ENCODE measurements at places on chromosomes 12 and 14. TPM values are rescaled to one million over a fixed set of nuclear protein-coding genes. Genes with fewer than 3 reads are reported as not detected.

LRRC43 gene
- 0.14 TPM for total RNA-seq

IFNG-AS1 gene
- not detected for total RNA-seq

CDCA3 gene
- 77.6 TPM for total RNA-seq

GPR68 gene
- total RNA-seq, result 0.24 TPM

MYF6 gene
- total RNA-seq, result not detected

PMCH gene
- total RNA-seq, result not detected

INHBE gene
- 0.04 TPM for total RNA-seq

PLEKHG3 gene
- total RNA-seq, result 25.4 TPM

NANOG gene
- 0.05 TPM for total RNA-seq

SLC39A2 gene
- not detected for total RNA-seq

RBMS2 gene
- 12.5 TPM for total RNA-seq

ADAM20 gene
- 0.02 TPM for total RNA-seq

EXOC5 gene
- total RNA-seq, result 51.2 TPM

MMP19 gene
- 0.29 TPM for total RNA-seq

IQSEC3 gene
- 0.02 TPM for total RNA-seq

TEX52 gene
- total RNA-seq, result not detected

CCDC38 gene
- 0.12 TPM for total RNA-seq

RNASE7 gene
- total RNA-seq, result not detected

RPGRIP1 gene
- 0.15 TPM for total RNA-seq

SERPINA5 gene
- total RNA-seq, result 0.27 TPM

NYNRIN gene
- total RNA-seq, result 0.49 TPM

CLEC1A gene
- not detected for total RNA-seq

OTX2 gene
- not detected for total RNA-seq

NEMP1 gene
- total RNA-seq, result 15.6 TPM

TSPAN8 gene
- 0.11 TPM for total RNA-seq

SETD1B gene
- 14.5 TPM for total RNA-seq

COL2A1 gene
- 0.18 TPM for total RNA-seq

TFCP2 gene
- total RNA-seq, result 20.0 TPM

TSPAN9 gene
- 38.5 TPM for total RNA-seq

MCRS1 gene
- total RNA-seq, result 57.2 TPM

ADSS1 gene
- total RNA-seq, result 6.7 TPM

PRICKLE1 gene
- 0.61 TPM for total RNA-seq

CBLN3 gene
- 0.84 TPM for total RNA-seq

KCNA5 gene
- total RNA-seq, result not detected

CLEC2D gene
- total RNA-seq, result 0.32 TPM

CLBA1 gene
- 14.4 TPM for total RNA-seq

SLC7A7 gene
- 24.0 TPM for total RNA-seq
